T-helper 2 cell (primary cell): ENCODE measurements at places on chromosomes 12 and 14.

DNA sequence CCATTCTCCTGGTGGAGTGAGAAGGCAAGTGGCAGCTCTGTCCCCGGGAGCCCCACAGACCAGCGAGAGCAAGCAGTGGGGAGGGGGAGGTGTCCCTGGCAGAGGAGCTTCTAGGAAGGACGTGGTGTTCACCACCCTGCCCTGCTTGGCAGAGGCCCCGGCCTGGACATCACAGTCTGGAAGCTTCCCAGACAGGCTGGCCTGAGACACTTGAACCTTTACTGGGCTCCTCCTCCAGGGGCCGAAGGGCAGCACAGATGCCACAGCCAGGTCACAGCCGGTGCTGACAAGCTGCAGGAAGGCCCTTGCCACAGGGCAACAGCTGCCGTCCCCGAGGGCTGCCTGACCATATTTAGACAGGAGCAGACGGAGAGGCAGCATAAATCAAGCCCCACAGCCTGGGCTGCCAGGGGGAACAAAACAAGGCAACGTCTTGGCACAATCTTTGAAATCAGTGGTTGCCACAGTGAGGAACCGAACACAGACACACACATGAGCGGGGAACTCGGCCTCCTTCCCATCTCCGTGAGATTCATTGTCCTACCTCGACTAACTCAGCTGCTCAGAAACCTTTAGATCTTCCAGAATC is 28.5 kb downstream of the PRIMA1 start:
- no peak for DNase-seq

DNA sequence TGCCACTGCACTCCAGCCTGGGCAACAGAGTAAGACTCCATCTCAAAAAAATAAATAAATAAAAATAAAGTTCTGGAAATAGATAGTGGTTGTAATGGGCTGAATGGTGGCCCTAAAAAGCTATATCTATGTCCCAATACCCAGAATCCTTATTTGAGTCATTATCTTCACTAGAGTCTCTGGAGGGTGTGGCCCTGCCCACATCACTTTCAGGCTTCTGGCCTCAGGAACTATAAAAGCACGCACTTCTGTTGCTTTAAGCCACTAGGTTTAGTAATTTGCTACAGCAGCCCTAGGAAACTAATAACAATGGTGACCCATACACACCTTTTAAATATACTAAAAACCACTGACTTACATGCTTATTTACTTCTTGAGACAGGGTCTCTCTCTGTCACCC is 49.9 kb downstream of the MAP3K9 start:
- no peak for DNase-seq

DNA sequence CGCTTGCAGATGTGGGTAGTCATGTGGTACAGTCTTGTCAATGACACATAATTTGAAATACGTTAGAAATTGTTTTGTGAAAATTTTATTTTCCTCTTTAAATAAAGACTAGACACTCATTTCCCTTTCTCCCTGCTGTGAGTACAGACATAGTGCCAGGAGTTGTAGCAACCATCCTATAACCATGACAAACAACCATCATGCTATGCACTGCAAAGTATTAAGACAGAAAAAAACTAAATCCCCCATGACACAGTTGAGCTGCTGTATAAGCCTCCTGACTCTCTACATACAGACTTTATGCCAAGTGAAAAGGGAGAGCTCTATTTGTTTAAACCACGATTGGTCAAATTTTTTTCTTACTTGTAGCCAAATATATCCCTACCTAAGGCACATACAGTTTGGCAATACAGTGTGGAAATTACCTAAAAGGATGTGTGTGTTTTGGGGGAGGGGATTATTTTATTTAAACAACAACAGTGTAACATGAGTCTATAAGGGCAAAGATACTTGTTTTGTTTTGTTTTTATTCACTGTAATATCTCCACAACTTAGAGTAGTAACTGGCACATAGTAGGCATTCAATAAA is 45.0 kb upstream of the KRR1 start:
- DNase-seq, result no peak

DNA sequence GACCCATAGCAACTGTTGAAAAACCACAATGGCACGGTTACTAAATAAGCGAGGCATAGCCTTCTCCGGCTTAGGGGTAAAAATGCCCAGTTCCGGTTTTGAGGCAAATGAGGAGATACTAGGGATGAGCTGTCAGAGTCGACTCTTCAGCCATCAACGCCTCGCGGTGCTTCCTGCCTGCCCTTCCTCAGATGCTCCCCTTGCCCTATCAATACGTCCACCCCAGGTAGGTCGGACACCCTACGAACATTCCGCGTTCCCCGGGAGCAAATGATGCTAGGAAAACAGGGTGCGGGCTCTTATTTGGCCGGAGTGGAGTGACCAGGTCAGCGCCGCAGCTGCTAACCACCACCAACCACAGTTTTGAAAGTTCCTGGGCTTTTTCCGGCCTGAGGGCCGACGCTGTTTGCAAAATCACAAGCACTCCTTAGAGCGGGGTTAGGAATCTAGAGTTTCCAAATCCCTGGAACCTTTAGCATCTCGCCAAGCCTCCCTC is 1.2 kb downstream of the SRSF9 start:
- no peak for DNase-seq

GRCh38 chr14:106417224-106418049 is 891.1 kb downstream of the TMEM121 start:
- peak; percentile 89 for DNase-seq

DNA sequence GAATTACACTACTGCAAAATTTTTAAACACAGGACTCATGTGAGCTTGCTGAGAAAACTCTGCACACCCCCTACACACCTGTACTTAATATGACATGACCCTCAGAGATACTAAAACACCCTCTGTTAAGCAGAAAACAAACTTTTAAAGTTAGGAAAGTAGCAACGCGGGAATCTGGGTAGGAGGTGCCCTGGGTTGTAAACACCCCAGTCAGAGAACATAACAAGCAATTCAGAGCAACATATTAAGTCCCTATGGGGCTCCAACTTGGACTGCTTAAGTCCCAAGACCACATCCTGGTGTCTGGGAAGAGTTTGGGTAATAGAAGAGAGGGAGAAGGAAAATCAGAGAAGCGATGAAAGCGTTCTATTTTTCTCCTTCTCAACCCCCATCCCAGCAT is 1.2 kb downstream of the ATF7 start:
- no peak for DNase-seq

- DNase-seq, result no peak
Measured at GRCh38 chr14:65281991-65282895, 130.3 kb upstream of the FUT8 start.

DNA sequence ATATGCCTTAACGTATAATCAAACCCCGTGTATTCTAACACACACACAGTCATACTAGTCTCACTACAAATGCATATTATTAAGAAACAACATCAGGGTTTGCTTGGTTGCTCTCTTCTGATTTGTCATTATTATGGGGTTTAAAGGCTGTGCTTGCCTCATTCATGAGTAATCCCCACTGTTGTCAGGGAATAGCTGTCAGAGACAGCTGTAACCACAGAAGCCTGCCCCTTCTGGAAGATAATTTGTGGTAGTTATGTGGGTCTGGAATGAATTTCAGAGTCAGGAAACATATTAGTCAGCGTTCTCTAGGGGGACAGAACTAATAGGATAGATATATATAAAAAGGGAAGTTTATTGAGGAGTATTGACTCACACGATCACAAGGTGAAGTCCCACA is 456.9 kb upstream of the TMEM132C start:
- no peak for DNase-seq

DNA sequence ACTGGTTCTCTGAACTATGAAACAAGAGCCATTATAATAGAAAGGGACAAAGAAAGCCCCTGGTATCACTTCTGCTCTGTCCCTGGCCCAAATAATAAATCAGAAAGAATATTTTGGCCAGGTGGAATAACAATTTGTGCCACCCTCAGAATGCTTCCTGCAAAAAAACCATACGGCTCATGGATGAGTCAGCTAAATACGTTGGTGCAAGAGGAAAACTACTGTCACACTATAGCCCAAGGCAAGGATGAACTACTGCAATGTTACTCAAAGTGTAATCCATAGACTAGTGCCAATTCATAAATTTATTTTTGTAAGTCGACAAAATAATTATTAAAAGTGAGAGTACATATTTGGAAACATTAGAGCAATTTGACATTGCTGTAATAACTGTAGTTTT is 68.2 kb downstream of the ANKS1B start:
- DNase-seq, result no peak

GRCh38 chr14:37844614-37845013 is 249.2 kb downstream of the TTC6 start:
- DNase-seq, result no peak

GRCh38 chr14:83969998-83970397 is 1559.9 kb upstream of the FLRT2 start:
- no peak for DNase-seq

- no peak for DNase-seq
Measured at GRCh38 chr12:19741132-19741489, 301.8 kb downstream of the AEBP2 start.

DNA sequence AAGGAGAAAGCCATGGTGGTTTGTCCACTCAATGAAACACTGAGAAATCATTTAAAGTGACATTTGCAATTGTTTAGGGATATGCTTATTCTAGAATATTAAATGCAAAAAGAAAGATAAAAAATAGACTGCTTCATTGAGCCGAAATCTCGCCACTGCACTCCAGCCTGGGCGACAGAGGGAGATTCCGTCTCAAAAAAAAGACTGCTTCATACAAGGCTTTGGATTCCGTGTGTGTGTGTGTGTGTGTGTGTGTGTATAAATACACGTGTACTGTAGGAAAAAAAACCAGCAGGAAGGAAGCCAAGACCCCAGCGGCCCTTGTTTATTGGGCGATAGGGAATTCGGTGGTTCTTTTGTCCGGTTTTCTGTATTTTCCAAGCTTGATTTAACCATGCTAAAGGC is 3.2 kb upstream of the ZNF839 start:
- peak; percentile 68 for DNase-seq

- no peak for DNase-seq
Measured at GRCh38 chr12:38883629-38884134, 21.7 kb downstream of the CPNE8 start.

DNA sequence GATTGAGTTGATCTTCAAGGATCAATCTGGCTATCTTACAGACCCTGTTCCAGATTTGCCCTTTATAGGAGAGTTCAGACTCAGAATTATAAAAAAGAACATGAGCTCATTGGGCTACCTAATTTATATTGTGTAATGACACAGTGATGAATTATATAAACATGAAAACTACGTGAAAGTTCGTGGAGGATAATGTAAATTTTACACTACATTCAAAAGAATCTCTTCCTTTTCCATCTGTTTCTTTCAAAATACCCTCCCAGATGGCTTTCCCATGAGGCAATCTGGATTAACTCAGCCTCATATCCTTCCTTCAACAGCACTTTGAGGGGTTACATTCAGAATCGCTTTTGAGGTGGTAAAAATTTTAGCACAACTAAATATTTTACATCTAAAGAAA is 129.3 kb downstream of the HMGA2 start:
- no peak for DNase-seq

- DNase-seq, result peak; percentile 1
Measured at GRCh38 chr14:58972233-58973017, 216.0 kb upstream of the DAAM1 start.

GRCh38 chr14:53019406-53019805 is 68.6 kb upstream of the FERMT2 start:
- no peak for DNase-seq

DNA sequence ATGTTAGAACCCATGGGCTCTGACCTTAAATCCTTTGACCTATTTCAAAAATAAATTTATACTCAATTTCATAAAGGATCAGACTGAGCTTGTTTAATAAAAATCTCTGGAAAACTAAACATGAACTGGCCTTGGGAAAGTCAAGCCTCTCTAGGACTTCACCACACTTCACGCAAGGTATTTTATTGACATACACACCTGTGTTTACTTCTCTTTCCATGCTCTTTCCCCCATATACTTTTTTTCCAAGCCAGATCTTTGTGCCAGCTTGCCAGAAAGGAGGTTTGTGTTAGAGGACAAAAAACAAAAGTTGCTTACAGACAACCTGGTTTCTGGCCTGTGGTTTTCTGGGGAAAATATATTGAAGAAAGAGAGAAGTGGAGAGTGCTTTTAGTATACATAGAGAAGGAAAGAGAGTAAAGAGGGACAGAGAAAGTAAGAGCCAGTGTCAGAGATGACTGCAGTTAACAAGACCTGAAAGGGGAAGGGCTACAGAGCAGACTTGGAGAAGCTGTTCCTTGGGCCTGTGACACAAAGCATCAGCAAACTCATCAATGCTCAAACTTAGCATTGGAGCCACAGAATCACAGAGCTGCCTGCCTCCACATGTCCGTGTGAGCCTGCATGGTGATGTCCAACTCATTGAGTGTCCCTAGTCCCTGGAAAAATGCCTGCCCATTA is 77.3 kb upstream of the TMTC2 start:
- DNase-seq, result no peak

GRCh38 chr12:17571047-17571446 is 518.9 kb downstream of the RERGL start:
- DNase-seq, result no peak

GRCh38 chr12:43815416-43815815 is 9.3 kb upstream of the TWF1 start:
- no peak for DNase-seq
